ENCODE measurements at places on chromosomes 16 and 17.
A peak's percentile ranks its signal among the peaks of the same experiment; 100 is the strongest.

DNA sequence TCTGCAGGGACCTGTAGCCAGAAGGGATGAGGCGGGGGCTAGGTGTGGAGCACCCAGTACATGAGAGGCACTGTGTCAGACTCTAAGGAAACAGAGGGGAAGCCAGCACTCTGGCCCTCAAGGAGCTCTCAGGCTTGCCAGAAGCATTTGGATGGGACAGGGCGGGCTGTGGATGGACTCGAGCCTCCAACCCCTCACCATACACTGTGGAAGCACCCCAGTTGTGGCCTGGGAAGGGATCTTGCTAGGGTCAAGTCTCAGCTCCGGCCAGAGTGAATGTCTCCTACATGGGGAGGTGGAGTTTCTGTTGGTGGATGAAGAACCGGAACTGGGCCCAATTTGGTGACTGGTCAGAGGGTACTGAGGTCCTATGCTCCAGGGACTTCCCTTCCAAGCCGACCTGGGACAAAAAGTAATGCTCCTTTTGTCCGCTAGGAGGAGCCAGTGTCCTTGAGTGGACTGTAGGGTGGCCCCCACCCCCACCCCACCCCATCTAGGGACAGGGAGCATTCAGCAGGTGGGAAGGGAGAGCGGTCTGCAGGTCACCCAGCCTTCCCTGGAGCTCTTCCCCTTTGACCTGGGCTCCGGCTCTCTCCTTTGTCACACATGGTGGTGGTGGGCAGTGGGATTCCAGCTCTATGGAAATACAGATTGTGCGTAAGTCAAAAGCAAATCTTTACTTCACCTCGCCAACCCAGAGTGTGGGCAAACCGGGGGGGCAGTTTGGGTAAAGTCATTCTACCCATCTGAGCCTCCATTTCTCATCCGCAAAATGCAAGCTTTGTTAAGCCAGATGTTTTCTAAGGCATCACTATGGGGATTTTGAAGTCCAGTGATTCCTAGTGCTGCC is 20.4 kb upstream of the PHB1 start:
- DNase-seq = no peak

- no peak for DNase-seq
Measured at GRCh38 chr17:83030432-83030831, 49.0 kb upstream of the METRNL start.

- DNase-seq = no peak
Measured at GRCh38 chr17:51230306-51230705, 29.5 kb downstream of the MBTD1 start.

DNA sequence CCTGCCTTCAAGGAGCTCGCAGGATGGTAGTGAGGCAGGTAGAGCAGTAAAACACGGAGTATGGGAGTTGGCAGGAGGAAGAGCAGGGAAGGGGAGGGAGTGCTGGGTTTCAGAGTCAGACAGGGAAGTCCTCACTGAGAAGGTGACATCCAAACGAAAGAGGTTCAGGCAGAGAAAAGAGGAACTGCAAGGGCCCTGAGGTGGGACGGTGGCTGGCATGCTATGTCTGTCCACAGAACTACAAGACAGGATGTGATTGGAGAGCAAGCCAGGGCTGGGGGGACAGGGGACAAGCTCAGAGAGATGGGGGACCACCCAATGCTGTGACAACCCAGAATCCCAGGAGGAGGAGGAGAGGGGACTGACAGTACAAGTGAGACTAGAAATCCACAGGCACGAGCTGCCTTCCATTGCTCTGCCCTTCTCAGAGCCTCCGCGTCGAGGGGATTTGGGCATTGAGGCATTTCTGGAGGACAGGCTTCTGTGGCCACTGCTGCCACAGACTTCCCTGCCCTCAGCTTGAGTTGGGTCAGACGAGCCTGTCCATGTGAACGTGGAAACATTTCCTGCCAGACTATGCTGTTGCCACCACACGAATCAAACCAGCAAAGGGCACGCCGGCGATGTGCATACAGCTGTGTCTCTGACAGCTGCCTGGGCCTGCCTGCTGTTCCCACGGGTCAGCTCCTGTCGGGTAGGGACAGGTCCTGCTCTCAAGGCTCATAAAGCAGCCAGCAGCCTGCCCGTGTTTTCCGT is 100.1 kb downstream of the RAB11FIP4 start:
- DNase-seq = no peak

DNA sequence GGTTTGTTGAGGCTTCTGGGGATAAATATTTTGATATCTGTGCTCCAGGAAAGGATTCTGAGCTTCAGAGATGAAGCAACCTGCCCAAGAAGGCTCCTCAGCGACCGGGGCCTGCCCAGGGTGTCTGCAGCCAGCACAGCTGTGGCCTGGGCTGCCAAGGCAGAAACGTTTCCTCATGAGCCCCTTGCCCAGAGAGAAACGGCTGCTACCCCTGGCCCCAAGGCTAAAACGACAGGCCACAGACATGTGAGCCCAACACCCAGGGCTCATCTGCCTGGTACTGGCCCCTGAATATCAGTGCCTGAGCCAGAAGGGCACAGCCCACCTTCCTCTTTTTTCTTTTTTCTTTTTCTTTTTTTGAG is 45.4 kb upstream of the RASD1 start:
- no peak for DNase-seq

GRCh38 chr16:14586637-14587305 is 43.3 kb downstream of the PARN start:
- peak; percentile 20 for DNase-seq

- DNase-seq = no peak
Measured at GRCh38 chr16:73371584-73372319, 323.8 kb upstream of the ZFHX3 start.

- DNase-seq = peak; percentile 37
Measured at GRCh38 chr17:2399572-2400473, 1.0 kb downstream of the MNT start.

GRCh38 chr16:54286366-54287130 is at the start of gene IRX3:
TSS of gene IRX3 (minus strand) at chr16:54286787. CDS start at chr16:54286050, 737 bp downstream.
- DNase-seq = peak; percentile 78

- no peak for DNase-seq
Measured at GRCh38 chr17:15256689-15257088, 8.4 kb downstream of the PMP22 start.

- no peak for DNase-seq
Measured at GRCh38 chr16:4401094-4401501, 15.3 kb downstream of the CORO7 start.

DNA sequence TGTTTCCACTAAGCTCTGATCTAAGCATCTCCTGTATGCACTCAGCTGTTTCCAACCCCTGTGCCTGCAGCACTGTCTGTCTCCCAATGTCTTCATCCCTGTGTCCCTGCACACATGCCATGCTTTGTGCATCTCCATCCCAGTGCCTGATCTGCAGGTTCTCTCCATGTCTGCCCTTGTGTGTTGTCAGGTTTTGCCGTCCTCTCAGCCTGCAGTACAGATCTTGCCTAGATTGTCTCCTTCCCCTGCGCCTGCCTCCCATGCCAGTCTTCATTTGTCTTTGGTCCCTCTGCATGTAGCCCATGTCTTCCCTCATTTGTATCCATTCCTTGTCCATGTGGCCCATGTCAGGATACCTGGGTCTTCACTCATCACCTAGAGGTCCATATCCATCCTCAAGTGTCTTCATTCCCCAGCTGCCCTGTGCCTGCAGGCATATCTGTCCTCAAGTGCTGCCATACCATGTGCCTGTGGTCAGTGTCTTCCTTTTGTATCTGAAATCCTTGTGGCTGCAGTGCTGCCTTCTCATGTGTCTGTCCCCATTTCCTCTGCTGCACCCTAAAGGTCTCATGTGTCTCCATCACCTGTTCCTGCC is 71.5 kb downstream of the TNFRSF13B start:
- no peak for DNase-seq
